Activated effector memory CD4-positive, alpha-beta T cell treated with anti-CD3 and anti-CD28 coated beads, Interleukin-2, amount 50 U/mL, for 16 hours (primary cell): ENCODE measurements at places on chromosomes 6 and 20.
A peak's percentile ranks its signal among the peaks of the same experiment; 100 is the strongest.

GRCh38 chr20:5393218-5393870, 76.6 kb upstream of the PROKR2 start:
- DNase-seq: no peak

DNA sequence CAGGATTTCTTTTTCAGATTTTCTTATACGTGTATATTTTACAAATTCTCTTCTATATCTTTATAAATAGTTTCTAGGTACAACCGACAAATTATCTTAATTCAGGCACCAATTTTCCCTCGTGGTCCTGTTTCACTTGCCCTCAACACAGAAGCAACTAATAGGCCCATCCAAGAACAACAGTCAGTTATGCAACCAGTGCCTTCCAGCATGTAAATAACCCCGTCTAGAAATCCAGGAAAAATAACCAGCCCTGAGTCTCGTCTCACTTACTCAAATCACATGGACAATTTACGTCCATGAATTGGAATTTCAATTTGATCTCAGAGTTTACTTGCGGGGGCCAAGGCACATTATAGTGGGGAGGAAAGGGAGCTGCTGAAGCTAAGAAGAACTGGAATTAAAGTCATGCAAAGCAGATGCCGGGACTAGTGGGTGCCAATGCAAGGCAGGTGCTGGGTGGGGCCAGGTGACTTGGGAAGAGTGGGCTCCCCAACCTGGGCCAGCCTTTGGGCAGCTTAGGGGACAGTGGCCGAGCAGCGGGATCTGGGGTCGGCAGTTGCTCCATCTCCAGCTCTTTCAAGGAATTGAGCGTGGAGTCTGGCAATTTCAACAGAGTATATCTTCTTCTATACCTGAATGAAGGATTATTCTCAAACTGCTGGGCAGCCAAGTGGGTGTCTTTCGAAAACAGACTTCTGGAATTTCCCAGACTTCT, 121.7 kb downstream of the EDN3 start:
- DNase-seq: no peak

DNA sequence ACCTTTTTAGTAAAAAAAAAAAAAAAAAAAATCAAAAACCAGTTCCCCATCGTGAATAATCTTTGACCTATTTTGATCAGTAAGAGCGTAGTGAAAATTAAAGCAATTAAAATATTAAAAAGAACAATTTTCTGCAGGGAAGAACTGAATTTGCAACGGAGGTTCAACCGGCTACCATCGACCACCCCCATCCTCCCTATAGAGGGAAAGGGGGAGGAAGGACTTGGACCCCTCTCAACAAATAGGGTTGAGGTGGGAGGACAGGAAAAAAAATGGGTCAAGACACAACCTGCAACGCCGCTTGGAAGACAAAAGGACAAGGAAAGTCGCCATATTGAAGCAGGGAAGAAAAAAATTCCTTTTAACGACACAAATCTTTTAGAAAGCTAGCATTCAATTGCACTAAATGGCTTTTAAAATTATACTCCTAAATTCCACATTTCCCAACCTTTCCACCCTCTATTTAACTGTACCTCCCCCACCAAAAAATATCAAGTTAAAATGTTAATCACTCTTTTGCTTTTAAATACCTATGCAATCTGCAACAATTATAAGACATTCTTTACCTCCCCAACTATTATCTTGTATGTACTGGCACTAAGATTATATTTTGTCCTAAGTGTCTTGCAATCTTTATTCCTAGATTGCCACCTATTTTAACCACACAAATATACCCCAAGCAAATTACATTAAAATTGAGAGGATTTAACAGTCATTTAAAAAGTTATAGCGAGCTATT, 1.7 kb downstream of the PPP1R10 start:
- peak; percentile 68 for DNase-seq

DNA sequence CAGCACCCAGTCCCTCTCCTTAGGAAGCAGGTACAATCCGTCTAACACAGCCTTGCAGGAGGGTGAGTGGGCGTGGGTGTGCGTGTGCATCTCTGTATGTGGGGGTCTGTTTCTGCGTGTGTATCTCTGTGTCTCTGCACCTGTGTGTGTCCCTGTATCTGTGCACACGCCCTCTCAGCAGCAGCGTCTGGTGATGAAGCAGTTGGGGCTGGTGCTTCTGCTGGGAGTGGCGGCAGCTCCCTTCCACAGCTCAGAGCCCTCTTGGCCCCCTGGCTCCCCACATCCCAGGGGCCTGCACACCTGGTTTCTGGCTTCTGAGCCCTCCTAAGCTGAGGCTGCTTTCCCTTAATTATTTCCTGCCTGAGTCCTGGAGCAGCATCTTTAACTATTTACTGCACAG, 49.5 kb upstream of the CCDC167 start:
- DNase-seq: no peak

- no peak for DNase-seq
These were observed 3.5 kb downstream of the PLEKHG1 start for GRCh38 chr6:150603176-150603575.

DNA sequence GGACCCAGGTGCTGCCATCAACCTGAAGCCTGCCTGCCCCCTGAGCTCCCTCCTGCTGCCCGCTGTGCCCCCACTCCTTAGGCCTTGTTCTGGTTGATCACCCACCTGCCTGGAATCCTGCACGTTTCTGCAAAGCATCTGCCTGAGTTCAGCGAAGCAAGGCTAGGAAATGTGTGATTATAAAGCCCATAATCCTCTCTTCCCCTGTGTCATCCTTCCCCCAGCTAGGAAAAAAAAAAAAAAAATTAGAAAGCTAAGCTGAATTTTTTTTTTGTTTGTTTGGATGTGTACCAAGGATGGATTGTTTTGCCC, 93.2 kb downstream of the FOXA2 start:
- DNase-seq: no peak

GRCh38 chr6:105726902-105727655, 324.2 kb upstream of the PREP start:
- DNase-seq: no peak

GRCh38 chr6:108210556-108210955, 44.7 kb downstream of the NR2E1 start:
- no peak for DNase-seq

DNA sequence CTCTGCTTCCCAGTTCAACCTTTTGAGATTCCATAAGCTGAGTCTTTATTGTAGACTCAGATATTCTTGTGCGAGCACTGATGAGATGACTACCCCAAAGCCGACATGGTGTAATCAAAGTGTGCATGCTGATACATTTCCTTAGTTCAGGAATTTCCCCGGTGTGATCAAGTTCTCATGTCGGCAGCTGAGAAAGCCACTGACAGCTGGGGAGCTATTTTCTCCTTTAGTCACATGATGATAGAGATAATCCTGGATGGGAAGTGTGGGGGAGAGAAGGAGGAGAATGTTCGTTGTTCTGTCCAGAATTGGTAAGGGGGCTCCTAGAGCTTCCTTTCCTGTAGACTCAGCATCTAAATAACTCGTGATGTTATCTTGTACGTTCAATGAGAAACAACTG, 7.7 kb upstream of the CAP2 start:
- DNase-seq: no peak

DNA sequence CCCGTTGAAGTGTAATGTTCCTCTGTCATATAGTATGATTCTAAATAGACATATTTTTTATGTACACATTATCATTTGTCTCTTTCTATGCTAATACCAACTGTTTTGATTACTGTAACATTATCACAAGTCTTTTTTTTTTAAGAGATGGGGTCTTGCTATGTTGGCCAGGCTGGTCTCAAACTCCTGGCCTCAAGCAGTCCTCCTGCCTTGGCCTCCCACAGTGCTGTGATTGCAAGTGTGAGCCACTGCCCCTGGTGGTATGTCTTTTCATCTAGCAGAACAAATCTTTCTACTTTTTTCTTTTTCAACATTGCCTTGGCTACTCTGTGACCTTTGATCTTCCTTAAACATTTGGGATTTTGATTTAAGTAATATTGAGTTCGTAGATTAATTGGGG, 57.7 kb downstream of the SLX4IP start:
- no peak for DNase-seq

DNA sequence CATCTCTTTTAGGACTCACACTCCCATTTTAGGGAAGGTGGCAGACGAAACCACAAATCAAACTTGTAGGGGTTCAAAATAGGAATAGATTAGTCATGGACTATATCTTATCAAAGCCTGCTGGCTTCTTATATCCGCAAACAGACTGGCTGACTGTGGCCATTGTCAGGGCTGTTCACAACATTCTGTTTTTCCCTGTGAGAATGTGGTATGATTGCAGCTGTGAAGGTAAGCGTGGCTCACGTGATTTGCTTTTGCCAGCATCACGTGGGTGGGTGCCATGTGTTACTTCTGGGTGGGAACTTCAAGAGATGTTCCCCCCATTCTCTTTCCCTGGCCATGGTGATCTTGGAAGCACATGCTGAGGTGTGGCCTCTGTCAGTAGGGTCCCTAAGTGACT, 5.9 kb downstream of the IP6K3 start:
- DNase-seq: no peak

- no peak for DNase-seq
These were observed 32.5 kb upstream of the SIRPA start for GRCh38 chr20:1862663-1863053.

GRCh38 chr6:26158076-26158580, 70.9 kb downstream of the HFE start:
- DNase-seq: peak; percentile 91

DNA sequence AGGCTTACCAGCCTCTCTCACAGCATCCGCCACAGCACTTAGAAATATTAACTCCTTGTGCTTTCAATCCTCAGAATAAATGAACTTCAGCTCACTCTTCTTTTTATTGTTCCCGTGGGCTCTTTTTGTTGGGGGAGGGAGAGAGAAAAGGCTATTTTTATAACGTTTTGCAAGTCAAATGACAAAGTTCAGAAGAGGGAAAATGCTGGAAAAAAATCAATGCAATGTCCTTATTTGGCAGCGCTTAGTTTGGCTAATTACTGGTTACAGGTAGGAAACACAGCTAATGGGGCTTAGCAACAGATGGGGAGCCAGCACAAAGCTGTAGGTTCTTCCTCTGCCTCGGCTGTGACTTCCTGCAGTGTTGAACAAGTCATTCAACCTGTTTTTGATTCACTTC, 1067.0 kb upstream of the MAP3K7 start:
- no peak for DNase-seq

DNA sequence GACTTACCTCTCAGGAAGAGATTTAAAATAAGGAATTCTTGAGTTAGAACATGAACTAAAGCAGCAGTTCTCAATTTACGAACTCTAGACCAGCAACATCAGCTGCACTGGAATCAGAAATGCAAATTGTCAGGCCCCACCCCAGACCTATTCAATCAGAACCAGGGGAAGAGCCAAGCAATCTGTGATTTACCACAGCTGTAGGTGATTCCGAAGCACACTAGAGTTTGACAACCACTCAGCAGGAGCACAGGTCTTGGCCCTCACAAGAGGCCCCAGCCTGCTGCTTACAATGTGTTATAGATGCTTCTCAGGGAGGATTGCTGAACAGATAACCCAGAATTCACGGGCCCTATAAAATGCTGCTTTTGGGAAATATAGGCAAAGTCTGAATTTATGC, 279.2 kb downstream of the PTPRK start:
- no peak for DNase-seq

DNA sequence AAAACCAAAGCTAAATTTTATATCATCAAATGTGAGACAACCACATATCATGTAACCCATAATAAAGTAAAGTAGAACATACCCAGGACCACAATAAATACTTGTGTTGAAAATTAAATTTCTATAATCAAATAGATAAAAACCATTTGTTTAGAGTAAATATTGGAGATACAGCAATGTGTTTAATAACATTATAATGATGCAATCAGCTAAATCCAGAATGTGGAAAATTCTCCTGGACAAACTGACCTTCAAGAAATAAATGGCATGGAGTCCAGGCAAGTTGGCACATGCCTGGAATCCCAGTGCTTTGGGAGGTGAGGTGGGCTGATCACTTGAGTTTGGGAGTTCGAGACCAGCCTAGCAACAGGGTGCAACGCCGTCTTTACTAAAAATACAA, 84.0 kb downstream of the GPX5 start:
- no peak for DNase-seq

DNA sequence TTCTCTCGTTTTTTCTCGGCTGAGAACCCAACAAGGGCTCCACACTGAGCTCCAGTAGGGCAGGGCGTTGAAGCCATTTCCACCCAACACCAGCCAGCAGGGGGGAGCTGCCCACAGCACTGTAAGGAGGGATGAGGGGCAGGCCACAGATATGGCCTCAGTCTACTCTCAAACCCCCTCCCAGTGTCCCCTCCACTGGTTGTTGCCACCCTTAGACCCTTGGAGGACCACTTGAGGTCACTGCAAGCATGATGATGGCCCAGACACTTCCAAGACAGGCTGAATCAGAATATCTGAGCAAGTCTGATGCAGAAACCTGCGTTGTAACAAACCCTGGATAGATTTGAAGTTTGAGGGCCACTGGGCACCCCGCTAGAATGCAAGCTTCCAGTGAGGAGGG, 217.0 kb upstream of the CST7 start:
- no peak for DNase-seq

DNA sequence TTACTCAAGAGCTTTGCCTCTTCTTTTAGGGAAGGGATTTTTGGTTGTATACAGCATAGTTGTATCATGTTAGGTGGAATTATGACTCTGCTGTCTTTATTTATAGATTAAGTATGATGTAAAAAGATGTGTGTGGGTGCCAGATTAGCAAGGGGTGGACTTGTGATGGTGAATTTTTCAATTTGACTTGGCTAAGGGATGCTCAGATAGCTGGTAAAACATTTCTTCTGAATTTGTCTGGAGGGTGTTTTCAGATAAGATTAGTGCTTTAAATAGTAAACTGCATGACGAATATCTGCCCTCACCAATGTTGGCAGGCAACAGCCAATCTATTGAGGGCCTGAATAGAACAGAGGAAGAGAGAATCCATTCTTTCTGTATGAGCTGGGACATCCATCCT, 173.3 kb upstream of the TNFAIP3 start:
- no peak for DNase-seq

DNA sequence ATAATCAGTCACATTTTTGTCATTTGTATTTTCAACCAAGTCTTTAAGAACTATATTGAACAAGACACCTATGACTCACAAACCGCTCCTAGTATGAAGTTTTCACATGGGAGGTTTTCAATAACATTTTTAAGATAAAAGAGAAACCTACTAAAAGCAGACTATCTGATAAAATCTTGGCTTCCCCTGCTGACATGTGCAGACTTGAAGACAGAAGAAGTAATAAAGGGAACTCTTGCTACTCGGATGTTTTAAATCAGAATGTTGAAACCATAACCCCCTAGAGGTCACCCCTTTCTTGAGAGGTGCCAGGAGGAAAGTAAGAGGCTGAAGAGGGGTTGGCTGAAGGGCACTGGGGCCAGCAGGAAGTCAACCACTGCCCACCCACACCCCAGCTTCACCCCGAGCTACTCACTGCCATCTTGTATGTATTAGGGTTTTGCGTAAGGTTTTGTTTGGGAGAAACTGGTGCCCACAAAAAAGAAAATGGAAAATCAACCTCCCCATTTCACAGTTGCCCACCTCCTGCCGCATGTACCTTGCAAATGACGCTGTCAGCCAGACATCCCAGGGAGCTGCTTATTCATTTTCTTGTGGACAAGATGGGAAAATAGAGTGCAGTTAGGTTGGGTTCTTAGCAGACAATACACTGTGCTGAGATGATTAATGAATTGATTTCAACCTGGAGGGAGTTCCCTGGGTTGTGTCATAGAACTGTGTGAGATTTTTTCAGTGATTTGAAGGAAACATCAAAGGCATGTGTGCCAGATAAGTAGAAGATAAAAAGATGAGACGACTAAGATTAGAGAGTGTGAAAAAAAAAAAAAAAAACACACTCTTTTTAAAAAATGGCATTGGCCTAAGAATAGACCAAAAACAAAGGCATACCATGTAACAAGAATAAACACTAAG, 83.2 kb upstream of the TAB2 start:
- peak; percentile 75 for DNase-seq
